Esophagus muscularis mucosa (tissue), 4 donors: ENCODE measurements at places on chromosomes 2 and 18. TPM values are rescaled to one million over a fixed set of nuclear protein-coding genes. Genes with fewer than 3 reads are reported as not detected.

The DYNAP gene
- total RNA-seq: not detected

- no peak for DNase-seq
Observed at GRCh38 chr2:67631483-67631882, 234.3 kb downstream of the ETAA1 start.

DNA sequence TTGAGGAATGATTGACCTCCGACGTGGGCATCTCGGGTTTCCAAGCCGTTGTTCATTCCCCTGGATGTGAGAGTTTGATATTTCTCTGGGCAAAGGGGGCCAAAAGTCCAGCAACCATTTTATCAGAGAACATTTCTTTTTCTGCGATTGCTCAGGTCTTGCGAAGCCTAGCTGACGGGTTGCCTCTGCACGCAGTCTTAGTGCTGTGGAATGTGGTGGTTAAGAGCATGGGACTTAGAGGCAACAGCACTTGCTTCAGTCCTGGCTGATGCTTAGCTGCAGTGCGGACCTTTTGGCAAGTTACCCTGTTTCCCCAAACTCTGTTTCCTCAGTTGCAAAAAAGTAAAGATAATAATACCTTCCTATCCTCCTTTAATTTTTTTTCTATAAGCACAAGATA is 45.0 kb downstream of the FAP start:
- DNase-seq: no peak

DNA sequence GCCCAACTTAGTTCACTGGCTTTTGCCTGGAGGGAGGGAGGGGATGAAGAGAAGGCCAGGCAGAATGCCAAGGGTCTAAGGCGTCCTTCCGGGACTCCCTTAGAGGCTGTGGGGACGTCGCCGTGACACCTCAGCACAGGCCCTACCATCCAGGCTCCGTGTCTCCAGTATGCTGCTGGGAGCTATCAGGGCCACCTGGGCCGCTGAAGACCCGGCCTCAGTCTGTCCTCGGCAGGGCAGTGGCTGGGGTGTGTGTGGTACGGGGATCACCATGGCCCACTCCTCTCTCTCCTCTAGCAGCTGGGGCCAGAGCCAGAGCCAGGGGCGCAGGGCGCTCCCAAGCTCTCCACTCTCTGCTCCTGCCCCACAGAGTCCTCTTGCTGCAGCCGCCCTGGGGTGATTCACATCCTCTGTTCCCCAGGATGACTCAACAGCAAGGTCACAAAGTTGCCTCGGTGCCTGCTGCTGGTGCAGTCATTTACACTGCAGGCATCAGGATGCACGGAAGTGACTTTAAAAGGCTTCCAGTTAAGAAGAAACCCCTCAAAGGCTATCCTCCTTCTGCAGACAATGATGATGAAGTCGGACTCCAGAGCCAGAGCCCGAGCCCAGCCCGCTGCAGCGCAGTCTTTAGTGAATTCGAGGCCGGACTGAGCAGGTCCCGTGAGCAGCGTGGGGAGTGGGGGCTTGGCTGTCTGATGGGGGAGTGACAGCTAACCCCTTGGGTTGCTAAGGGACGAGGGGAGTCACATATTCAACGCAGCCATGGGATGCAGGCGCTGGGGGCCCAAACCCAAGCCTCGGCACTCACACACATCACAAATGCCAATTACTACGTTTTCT is 31.9 kb downstream of the SNORC start:
- no peak for DNase-seq

DNA sequence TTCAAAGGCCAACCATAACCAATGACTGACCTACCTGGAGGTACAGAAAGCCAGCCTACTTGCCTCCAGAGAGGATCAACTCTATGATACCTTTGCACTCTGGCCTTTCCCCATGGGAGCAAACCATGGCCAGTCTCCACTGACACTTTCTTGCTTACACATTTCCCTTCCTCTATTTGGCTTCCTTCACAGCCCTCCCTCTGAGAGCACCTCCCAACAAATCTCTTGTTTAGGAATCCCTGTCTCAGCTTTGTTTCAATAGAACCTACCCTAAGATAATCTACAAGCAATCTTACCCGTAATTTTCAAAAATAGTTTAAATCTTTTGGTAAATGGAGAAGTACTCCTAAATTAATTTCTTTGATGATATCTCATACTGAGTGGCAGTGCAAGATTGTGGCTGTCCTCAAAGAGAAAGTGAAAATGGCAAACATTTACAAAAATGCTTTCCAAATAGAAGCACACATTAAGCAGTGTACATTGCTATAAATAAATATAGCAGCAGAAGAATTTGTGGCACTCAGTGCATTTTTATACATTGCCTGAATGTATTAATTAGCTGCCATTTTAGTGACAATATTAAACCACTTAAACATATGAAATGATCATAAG is 140.6 kb downstream of the CCDC148 start:
- no peak for DNase-seq

DNA sequence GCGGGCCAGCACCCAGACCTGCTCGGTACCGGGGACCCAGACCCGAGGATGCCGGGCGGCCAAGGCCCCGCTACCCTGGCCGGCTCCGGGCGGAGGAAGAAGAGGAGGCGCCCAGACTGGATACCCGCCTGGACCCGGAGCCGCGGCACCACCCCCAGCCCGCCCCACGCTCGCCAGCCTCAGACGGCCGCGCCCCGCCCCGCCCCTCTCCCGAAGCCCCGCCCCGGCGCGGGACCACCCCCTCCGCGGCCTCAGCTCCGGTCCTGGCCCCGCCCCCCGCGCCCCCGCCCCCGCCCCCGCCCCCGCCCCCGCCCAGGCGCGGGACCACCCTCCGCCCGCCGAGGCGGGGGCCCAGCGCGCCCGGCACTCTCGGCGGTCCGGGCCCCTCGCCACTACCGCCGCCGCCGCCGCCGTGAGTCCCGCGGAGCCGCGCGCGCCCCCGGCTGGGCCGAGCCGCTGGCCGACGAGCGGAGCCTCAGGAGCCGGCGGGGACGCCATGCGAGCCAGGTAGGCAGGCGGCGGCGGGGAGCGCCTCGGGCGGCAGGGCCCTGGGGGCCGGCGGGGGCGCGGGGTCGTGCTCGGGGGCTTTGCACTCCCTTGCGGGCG is at the start of gene SH3BP4:
Gene SH3BP4, plus strand, starts transcription at position 354 of the 606 bp plus-strand sequence. CDS start 82,986 bp downstream, outside the sequence.
- DNase-seq: no peak

- DNase-seq: no peak
Observed at GRCh38 chr2:2731101-2731815, 400.2 kb upstream of the MYT1L start.

- DNase-seq: no peak
Observed at GRCh38 chr2:116467243-116467642, 1347.2 kb upstream of the DDX18 start.

DNA sequence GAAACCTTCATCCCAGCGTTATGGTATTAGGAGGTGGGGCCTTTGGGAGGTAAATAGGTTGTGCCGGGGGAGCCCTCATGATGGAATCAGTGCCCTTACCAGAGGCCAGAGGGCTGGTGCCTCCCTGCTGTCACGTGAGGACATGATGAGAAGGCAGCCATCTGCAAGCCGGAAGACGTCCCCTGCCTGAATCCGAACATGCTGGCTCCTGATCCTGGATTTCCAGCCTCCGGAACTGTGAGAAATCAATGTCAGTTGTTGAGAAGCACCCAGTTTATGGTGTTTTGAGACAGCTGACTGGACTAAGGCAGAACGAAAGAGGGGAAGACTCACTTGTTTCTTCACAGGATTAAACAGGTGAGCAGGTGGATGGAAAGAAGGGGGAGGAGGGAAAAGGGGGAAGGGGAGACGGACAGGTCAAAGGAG is 13.0 kb upstream of the KLF11 start:
- DNase-seq: no peak

- DNase-seq: no peak
Observed at GRCh38 chr2:6878549-6878948, 972 bp downstream of the RSAD2 start.
